Erythroblast (primary cell): ENCODE measurements at places on chromosomes 2 and 18.

DNA sequence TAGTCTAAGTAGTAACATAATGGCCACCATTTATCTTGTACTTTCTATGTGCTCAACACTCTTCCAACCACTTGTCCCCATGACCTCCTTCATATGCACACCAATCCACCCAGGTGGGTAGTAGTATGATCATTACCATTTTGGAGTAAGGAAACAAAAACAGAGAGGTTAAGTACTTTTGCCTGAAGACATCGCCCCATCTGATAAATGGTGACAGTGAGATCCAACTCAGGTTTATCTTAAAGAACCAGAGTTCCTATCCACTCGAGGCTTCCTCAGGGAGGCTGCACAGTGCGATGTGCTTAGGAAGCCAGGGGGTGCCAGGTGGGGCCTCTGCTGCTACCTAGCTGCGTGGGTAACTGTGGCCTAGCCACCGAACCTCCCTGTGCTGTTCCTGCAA lies 14.1 kb downstream of the NFE2L2 start:
- no peak for DNase-seq

DNA sequence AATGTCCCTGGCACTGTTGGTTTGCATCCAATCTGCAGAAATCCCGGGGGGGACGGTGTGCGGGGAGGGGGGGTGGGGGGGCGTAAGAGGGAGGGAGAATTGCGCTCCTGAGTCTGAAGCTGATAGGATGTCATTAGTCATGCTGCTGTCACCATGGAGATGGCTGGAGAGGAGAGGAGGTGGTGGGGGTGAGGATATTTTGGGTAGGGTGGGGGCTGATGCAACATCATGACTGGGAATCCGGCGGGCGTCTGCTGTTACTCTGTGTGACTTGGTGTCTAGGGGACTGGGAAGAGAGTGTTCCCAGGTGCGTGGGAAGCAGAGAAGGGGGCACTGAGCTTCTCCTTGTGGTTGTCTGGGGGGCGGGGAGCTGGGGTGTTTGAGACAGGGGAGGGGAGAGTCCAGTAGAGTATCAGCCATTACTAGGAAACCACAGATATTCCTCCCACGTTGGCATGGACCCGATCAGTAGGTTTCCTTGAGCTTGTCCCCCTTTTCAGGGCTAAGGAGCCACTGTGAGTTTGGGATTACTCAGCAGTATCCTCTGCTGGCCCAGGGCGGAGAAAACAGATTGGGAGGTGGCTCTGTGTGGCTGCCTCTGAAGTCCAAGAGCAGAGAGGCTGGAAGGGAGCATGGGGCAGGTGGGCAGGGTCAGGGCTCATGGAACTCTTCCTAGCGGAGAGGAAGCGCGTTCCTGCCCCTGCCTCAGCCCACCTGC lies 18.9 kb downstream of the TET3 start:
- peak; percentile 92 for DNase-seq

GRCh38 chr2:168583710-168584521 lies 127.8 kb downstream of the CERS6 start:
- DNase-seq, result peak; percentile 53

DNA sequence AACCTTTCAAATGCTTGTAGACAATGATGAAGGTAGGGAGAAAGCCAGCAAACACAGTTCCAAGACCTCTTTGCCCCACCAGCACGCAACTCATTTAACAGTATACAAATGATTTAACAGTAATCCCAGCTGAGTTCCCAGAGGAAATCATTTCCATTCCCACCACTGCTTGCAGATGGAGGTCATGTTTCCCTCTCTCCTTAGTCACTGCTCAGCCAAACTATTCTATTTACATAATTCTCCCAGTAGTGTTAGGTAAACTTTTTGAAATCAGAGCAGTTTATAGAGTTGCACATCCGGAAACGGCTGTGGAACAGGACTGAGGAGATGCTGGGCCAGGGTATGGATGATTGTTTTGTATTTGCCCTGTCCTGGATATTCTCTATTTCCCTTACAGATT lies 328.5 kb downstream of the FIGN start:
- DNase-seq, result no peak

- no peak for DNase-seq
Observed at GRCh38 chr2:30159766-30160165, 13.0 kb downstream of the YPEL5 start.

DNA sequence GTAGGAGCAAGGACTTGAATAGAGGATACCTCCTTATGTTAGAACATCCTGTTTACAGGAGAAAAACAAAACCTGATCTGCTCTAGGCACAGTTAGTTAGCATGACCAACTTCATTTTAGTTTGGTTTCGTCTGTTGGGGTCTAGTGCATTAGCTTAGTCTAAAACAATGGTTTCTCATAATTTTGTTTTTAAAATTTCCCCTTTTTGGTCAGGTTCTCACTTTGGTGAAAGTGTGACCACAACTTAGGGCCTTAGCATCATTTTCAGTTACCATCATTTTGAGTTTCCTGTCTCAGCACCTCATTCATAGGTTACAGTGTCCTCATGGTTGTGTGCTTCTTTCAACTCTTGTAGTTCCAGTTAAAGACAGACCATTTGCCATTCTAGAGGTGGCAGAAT lies 1277.0 kb upstream of the SLC39A10 start:
- no peak for DNase-seq

GRCh38 chr2:233189025-233189424 lies 62.4 kb upstream of the ATG16L1 start:
- DNase-seq, result no peak

GRCh38 chr2:57882895-57883515 lies 163.6 kb upstream of the VRK2 start:
- no peak for DNase-seq

DNA sequence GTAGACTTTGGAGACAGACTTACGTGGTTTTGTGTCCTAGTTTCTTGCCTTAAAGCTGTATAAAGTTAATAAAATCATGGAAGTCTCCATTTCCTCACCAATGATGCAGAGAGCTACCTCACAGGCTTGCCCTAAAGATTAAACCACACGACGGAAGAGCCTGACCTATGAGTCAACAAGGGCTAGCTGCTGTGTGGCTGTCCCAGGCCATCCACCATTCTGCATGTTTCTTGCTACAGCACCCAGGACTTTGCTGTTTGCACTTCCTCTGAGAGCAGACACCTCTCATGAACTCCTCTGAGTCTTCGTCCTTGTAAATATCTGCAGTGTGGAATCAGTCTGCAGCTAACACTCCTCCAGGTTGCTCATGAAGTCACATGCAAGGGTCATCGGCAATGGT lies 160.0 kb upstream of the TRIB2 start:
- no peak for DNase-seq

- DNase-seq, result no peak
Observed at GRCh38 chr2:168567836-168568235, 111.8 kb downstream of the CERS6 start.

DNA sequence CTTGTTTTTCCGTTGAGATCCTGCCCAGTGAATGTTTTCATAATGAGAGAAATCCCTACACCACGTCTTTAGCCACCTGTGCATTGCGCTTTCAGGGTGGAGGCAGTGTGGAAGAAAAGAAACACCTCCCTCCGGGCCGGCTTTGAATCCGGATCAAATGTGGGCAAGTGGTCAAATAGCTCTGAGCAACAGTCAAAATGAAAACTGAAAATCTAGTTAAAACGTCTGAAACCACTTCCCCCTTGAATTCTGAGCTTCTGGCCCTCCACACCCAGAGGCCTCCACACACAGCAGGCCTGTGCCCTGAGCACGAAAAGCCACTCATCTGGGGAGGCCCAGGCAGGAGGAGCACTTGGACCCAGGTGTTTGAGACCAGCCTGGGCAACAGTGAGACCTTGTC lies 263.6 kb upstream of the SALL3 start:
- DNase-seq, result no peak

DNA sequence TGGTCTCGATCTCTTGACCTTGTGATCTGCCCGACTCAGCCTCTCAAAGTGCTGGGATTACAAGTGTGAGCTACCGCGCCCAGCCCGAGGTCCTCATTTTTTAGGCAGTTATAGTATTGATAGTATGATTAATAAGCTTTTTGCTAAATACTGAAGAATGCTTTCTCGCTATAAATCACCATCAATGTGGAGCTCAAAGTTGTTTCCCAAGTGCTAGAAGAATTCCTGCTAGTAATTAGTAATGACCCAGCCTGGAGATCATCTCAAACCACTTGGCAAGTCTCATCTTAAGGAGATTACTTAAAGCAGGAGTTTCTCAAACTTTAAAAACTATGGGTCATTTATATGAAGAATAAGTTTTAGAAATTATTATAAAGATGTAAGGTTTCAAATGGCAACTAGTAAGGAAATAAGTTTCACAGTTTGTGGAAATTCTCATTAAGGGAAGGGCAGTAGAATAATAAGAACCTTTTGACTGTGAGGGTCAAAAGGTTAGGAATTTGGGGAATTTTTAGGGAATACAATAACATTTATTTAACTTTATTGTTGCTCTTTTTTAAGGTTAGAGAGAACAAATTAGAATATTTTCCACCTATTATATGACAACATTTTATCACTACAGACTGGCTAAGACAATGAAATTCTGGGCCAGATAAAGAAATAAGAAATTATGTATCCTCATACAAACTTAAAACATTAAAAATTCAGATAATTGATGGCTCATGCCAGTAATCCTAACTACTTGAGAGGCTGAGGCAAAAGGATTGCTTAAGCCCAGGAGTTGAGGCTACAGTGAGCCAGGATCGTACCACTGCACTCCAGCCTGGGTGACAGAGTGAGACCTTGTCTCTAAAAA lies 148.6 kb upstream of the MAP3K20 start:
- DNase-seq, result no peak
